ENCODE measurements at places on chromosomes 4 and X.

DNA sequence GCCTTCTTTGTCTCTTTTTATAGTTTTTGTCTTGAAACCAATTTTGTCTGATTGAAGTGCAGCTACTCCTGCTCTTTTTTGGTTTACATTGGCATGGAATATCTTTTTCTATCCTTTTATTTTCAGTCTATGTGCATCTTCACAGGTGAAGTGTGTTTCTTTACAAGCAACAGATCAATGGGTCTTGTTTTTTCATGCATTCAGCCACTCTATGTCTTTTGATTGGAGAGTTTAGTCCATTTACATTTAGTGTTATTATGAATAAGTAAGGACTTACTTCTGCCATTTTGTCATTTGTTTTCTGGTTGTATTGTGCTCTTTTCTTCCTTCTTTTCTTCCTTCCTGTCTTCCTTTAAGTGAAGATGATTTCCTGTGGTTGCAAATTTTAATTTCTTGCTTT, 224.4 kb downstream of the SLC39A8 start:
- DNase-seq = no peak

GRCh38 chrX:22365460-22365859, 92.7 kb downstream of the CBLL2 start:
- DNase-seq = no peak

- no peak for DNase-seq
These were observed 2.8 kb upstream of the SAP30 start for GRCh38 chr4:173367946-173368345.

DNA sequence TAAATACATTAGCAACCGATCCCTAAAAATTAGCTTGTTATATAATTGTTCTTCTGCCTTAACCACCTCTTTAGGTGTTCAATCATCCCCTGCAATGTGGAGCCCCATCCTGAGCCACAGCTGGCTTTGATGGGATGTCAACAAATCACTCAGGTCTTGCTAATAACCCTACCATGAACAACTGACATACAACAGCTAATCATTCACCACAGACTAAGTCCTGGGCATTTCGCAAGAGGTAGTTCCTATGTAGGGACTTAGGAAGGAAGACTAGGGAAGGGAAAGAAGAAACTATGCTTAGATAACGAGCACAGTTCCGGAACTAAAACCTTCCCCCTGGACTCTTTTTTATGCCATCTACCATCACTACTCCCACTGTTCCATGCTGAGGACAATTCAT, 63.6 kb upstream of the PTCHD1 start:
- no peak for DNase-seq

DNA sequence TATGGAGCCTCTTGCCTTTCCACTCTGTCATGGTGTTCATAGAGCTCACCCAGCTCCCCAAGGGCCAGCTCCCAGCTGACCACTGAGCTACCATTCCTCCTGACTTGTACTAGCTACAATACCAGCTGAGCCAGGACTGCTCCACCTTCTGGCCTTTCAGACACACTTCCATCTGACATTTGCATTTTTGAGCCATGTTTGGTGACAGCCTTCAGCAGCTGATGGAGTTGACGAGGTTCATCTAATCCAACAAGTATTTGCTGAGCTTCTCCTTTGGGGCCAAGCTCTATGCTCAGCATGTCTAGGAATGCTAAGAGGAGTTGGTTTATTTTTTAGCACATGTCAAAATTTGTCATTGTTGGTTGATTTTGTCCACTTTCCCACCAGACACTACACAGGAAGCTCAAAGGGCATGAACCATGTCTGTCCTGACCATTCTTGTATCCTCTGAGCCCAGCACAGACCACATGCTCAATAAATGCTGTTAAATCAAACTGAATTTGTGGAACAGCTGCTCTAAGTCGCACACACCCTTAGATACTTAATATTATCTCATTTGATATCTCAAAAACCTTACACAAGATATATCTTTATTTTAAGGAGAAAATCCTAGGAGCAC, 142.6 kb upstream of the PPARGC1A start:
- DNase-seq = no peak

DNA sequence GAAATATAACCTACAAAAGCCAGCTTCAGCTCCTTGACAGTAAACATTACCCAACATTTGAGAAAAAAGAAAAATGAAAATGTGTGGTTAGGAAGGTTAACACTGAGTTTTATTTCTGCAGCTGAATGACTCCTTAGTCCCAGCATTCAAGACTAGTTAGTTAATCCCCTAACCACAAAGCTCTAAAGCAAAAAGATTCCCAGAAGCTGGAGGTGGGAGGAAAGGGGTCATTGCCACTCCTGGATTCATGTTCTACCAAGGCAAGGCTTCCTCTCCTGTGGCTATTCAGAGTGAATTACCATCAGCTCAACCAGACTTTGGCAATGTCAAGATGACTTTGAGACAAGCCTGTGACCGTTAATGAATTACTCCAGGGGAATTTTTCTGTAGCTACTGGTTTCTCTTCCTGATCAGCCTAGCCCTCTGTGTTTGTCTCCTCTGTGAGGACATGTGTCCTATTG, 63.6 kb downstream of the HADH start:
- DNase-seq = no peak

DNA sequence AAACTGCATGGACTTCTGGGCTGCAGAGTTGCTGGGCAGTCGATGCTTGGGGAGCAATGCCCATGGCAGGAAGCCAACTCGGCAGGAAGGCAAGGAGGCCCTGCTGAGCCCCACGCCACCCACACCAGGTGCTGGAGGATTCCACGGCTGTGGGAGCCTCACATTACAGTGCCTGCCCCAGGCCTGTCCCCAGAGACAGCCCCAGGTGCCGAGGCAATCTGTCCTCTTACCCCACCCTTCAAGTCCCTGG, 53.9 kb downstream of the HMX1 start:
- no peak for DNase-seq

GRCh38 chrX:861340-861890, 230.8 kb downstream of the SHOX start:
- DNase-seq = no peak

DNA sequence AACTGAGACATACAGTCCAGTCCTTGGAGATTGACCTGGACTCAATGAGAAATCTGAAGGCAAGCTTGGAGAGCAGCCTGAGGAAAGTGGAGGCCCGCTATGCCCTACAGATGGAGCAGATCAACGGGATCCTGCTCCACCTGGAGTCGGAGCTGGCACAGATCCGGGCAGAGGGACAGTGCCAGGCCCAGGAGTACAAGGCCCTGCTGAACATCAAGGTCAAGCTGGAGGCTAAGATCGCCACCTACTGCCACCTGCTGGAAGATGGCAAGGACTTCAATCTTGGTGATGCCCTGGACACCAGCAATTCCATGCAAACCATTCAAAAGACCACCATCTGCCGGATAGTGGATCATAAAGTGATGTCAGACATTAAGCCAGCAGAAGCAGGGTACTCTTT, 20.4 kb upstream of the FRMPD3 start:
- peak; percentile 34 for DNase-seq

GRCh38 chrX:93874554-93874953, 200.5 kb downstream of the FAM133A start:
- DNase-seq = peak; percentile 33

- DNase-seq = no peak
These were observed 68.4 kb upstream of the IQCM start for GRCh38 chr4:149884046-149884445.

DNA sequence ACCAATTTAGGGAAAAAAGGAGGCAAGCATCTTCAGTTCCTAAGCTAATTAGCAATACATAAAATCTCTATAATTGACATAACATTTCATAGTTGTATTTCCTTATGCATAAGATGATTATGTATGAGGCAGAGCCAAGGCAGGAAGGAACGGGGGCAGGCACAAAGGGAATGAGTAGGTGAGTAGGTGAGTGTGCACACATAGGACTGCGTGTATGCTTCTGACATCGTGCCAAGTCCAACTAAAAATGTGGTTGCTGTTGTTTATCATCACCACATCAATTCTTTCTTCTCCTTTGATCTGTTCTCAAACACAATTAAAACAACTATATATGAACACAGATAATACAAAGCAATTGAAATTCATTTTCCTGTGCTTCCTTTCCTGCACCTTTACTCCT, 131.2 kb downstream of the UNC5C start:
- DNase-seq = no peak

DNA sequence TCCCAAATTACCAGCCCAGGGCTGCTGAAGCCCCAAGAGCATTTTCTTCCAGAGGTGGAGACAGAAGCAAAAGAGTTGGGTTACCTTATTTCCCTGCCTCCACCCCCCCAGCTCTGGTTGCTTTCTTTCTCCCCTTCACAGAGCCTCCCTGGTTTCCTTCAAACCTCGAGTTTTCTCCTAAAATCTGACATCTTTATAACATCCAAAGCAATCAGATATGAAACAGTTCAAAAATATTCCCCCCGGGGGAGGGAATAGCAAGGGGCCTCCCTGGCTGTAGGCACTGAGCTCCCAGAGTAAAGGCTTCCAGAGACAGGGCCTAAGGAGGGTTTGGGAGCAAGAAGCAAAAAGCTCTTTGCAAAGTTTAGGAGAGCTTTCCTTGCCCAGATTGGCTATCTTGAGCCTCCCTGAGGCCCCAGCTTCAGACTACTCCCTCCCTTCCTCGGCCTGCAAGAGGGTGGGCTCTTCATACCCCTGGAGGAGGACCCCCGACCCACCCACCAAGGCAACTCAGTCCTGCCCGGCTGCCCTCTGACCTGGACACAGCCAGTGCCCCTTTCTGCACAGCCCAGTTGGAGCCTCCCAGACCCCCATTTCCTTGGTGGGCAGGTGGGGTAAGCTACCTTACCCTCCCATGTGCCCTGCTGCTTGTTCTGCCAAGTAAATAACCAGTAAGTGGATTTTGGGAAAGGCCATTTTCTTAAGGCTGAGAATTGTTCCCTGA, 7.6 kb downstream of the MAMLD1 start:
- DNase-seq = no peak

- DNase-seq = no peak
These were observed 593.3 kb downstream of the KCTD8 start for GRCh38 chr4:43855283-43855682.

DNA sequence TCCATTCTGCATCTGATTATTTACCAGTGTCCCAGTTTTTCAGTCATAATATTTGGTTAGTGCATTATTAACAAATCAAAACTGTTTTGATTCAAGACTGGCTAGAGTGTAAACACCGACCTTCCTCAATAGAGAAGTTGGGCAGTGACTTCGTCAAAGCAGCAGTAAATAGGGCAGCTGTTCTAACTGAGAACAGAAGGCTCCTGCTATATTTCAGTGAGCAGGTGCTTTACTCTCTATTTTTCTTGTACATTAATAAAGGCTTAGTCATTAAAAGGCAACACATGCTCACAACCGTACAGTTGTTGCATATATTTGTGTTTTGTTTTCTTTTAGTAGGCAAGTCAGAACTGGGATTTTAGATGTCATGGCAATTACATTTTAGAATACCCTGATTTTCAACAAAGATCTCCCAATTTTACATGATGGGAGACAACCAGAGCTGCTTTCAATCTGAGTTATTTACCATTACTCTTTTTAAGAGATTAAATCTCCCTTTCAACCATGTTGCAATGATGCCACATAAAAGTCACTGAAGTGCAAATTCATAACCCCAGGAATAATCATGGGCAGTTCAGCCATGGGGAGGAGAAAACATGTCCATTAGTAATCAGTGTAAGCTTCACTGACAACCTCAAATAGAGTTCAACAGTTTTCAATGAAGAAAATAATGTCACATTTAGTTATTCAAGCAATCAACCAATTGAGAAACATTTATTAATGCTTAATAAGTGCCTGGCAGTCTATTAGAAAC, 233.3 kb downstream of the NDST4 start:
- DNase-seq = no peak

- DNase-seq = no peak
These were observed 325.0 kb downstream of the PCDH7 start for GRCh38 chr4:31045151-31045550.

DNA sequence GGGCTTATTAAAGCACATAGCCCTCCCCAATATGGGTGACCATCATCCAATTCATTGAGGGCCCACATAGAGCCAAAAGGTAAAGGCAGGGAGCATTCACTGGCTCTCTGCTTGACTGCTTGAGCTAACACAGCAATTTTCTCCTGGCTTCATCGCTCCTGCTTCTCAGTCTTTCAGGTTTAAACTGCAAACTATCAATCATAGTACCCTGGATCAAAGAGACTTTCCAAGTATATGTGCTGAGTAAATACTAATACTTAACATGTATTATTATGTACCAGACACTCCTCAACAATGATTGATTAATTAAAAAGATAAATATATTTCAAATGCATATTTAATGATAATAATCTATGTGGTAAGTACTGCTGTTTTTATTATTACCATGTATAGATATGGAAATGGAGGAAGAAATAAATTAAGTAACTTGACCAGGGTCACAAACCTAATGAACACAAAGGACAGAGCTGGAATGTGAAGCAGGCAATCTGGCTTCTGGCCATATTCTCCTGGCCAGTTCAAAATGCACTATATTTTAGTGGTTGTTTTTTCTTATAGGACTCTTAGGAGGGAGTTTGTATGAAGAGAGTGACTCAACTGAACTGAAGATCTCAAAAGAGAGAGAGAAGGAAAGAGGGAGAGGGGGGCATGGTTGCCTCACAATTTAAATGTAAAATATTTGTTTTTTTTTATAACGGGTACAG, 1197.3 kb downstream of the TECRL start:
- DNase-seq = no peak

GRCh38 chr4:2860391-2861348, 17.0 kb downstream of the ADD1 start:
- no peak for DNase-seq

DNA sequence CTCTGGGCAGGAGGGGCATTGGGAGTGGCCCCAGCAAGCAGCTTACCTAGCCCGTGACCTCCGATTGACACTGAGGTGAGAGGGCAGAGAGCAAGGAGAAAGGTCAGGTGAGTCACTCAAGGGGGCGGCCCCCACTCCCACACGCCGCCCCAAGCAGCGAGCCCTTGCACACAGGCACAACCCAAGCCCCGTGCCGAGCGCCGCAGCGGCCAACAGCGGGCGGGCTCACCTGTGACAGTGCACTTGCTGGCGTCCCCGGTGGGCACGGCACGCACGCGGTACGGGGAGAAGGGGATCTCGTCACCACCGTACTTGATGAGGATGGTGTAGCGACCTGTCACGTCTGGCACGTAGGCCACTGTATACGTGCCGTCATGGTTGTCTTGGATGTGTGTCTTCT, 17.2 kb downstream of the FLNA start:
- no peak for DNase-seq

DNA sequence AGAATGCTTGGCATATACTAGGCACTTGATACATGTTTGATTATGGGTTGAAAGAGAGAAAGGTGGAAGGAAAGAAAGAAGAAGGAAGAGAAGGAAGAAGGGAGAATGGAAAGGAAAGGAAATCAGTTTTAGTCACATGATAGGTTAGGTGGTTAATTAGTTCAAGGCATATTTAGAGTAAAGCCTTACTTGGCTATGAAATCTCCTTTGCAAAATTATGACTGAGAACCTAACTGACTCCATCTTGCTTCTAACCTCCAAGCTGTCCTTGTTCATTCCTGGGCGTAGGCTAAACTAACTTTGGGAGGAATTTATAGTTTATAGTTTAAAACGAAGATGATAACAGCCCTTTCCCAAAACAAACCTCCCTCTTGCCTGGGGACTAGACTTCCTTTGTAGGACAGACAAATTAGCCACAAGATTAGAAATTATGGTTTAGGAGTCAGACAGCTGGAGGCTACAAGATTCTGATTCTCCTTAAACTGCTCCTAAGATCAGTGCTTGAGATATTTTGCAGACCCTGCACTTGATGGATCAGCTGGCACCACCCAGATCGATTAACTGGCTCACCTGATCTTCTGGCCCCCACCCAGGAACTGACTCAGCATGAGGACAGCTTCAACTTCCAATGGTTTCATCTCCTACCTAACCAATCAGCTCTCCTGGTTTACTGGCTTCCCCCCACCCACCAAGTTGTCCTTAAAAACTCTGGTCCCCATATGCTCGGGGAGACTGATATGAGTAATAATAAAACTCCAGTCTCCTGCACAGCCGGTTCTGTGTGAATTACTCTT, 55.0 kb downstream of the TXK start:
- DNase-seq = no peak
